Stimulated activated CD8-positive, alpha-beta memory T cell treated with anti-CD3 and anti-CD28 coated beads, Interleukin-2, amount 100 ng/mL, for 1 hour (primary cell): ENCODE measurements at places on chromosomes 4 and X.

GRCh38 chr4:118557298-118557851 lies 127.8 kb upstream of the METTL14 start:
- no peak for DNase-seq

DNA sequence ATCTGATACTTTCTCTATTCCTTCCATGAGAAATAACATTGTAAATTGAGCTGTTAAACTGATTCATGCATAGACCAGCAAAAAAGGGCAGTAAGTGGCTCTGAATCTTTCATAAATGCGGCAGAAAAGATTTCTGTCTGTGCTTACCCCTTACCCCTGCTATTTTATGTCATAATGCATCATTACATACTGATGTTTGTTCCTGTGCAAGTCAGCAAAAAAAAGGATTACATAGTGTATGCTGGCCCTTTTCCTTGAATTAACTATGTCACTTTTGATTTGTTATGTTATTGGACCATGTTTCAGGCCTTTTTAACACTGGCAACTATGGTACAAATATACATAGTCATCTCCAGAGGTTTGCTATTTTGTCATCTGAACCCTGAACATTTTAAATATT lies 2159.7 kb downstream of the PCDH7 start:
- no peak for DNase-seq

- DNase-seq = no peak
Observed at GRCh38 chrX:132692526-132692925, 203.7 kb upstream of the MBNL3 start.

- DNase-seq = no peak
Observed at GRCh38 chrX:130395341-130395740, 6.4 kb upstream of the RBMX2 start.

DNA sequence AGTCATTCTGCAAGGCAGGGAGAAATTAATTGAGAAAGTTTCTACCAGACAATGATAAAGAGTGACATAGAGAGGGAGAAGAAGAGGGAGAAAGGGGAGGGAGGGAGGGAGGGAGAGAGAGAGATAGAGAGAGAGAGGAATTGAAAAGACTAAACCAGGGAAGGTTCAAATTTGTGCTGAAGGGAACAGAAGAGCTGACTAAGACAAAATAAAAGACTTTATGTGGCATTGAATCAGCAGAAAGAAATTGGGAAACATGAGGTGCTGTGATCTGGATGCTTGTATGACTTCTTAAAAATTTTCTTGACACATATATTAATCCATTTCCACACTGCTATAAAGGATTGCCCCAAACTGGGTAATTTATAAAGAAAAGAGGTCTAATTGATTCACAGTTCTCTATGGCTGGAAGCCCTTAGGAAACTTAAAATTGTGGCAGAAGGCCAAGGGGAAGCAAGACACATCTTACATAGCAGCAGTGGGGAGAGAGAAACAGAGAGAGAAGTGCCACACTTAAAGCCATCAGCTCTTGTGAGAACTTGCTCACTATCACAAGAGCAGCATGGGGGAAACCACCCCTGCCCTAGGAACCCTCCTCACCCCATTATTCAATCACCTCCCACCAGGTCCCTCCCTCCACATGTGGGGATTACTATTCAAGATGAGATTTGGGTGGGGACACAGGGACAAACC lies 13.5 kb upstream of the CXCL6 start:
- no peak for DNase-seq

GRCh38 chr4:15240764-15241163 lies 187.1 kb upstream of the C1QTNF7 start:
- DNase-seq = no peak

- DNase-seq = no peak
Observed at GRCh38 chrX:135193740-135194139, 22.5 kb upstream of the CT55 start.

DNA sequence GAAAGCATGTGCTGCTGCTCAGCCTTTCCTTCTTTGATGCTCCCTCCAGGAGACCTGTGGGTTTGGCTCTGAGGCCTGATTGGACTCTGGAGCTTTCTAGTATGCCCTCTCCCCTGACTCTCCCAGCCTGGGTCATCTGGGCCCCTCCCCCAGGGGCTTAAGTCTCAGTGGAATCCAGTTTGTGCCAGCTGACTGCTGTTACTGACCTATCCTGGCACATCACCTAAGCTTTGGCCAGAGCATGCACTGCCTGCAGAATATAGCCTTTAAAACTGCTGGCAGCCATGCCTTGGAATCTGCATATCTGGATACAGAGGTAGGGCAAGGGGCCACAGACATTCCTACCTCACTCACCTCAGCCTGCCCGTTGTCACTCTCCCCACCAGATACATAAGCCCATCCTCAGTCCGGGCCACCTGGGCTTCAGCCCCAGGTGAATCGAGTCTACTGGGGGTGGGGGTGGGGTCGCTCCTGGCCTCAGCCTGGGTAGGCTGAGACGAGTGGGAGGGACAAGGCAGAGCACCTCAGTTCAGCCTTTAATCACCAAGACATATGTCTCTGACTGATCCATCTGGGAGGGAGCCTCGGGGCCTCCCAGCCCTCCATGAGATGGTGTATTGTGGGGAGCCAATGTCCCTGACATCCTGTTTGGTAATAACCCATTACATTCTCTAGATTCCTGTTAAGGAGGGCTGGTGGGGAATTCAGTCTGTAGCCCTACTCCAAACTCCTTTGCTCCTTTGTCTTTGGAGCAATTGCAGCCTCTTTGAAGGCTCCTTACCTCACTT lies 61.2 kb downstream of the STARD8 start:
- no peak for DNase-seq

GRCh38 chr4:154332681-154333421 lies 158.7 kb downstream of the DCHS2 start:
- peak; percentile 4 for DNase-seq

GRCh38 chr4:110510955-110511544 lies 35.1 kb downstream of the ENPEP start:
- DNase-seq = no peak

DNA sequence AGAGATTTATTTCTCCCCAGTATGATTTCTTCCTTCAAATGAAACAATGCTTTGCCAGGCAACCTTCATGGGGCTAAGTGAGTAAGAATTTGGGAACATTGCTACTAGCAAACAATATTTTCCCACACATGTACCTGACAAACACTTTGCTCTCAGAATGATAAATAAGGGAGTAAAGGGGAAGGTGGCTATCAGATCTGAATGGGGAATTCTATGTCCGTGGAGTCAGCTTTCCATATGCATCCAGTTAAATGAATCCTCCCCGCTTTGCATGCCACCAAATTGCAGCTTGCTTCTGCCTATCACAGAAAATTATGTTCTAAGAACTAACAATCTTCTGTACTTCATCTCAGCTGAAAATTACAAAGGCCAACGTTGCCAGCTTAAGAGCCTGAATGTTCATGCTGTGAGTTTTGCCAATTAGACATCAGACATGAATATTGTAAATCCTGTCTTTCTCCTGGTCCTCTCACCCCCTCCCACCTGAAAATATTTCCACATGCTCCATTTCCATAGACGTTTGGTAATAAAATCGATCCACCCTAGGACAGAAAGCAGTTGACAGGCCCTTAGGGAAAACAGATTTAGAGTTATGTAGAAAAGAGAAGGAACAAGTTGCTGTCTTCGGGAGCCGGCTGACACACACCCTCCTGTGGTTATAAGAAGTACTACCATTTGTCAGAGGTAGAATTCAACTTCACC lies 6.3 kb downstream of the MEPE start:
- no peak for DNase-seq

- no peak for DNase-seq
Observed at GRCh38 chrX:11064851-11065600, 46.1 kb upstream of the HCCS start.

DNA sequence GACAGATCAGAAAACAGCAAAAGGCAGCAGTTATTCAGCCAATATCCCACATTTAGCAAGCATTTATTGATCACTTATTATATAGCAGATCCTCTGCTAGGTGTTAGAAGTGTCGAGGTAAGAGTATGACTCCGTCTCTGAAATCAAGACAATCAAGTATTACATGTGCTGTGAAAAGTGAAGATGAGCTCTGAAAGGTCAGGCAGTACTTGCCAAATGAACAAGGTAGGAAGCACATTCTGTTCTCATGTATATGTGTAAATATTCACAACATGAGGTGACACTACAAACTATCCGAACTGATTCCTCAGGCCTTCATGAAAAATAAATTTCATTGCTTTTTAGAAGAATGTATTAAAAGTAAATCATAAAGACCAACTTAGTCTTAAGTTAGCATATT lies 15.3 kb downstream of the ATP1B4 start:
- DNase-seq = no peak

- DNase-seq = no peak
Observed at GRCh38 chrX:100650841-100651240, 6.8 kb downstream of the SRPX2 start.

- DNase-seq = no peak
Observed at GRCh38 chr4:121150486-121150885, 13.6 kb downstream of the TNIP3 start.

GRCh38 chrX:28408017-28408723 lies 179.1 kb upstream of the IL1RAPL1 start:
- no peak for DNase-seq

GRCh38 chrX:30762755-30763154 lies 109.5 kb downstream of the GK start:
- no peak for DNase-seq

DNA sequence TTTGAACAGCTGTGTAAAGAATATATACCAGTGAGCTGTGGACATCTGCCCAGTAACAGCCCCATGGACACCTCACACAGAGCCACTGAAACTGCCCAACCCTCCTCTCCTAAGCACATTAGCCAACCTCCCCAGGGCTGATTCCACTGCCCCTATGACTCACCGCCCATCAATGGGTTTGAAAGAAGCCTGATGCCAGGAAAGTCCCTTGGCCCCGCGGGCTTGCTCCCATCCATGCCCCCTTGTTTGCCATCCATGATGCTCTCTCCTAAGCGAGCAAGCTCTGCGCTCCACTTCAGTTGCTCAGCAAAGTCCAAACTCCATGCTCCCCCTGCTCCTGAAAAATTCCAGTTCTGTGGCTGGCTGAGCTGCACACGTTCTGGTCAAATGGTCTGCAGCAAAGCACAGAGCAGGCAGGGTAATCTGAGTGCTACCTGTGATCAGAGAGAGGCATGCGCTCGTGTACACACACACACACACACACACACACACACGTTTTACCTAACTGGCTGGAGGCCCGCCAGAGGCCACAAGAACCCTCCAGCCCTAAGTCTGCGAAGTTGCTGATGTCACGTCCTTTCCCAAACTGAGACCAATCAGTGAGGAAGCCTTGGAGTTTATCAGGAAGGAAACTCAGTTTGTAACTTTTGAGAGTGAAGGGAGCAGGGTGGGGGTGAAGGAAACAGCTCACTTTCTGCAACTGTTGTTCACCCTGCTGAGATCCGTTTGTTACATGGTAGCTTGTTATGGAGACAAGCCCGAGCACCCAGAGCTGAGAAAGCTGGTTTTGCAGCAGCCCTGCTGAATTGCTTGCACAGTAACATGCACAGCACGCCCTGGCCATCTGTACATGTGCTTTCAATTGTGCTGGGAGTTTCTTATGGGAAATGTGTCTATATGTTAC lies at the start of gene ASB9:
Gene ASB9 (minus strand): TSS at position 466 of the 904 bp plus-strand sequence. CDS start 209 bp downstream, at position 257.
- DNase-seq = no peak

- DNase-seq = no peak
Observed at GRCh38 chr4:15719506-15719905, 16.6 kb downstream of the BST1 start.

- no peak for DNase-seq
Observed at GRCh38 chr4:86481440-86481839, 112.7 kb upstream of the PTPN13 start.

DNA sequence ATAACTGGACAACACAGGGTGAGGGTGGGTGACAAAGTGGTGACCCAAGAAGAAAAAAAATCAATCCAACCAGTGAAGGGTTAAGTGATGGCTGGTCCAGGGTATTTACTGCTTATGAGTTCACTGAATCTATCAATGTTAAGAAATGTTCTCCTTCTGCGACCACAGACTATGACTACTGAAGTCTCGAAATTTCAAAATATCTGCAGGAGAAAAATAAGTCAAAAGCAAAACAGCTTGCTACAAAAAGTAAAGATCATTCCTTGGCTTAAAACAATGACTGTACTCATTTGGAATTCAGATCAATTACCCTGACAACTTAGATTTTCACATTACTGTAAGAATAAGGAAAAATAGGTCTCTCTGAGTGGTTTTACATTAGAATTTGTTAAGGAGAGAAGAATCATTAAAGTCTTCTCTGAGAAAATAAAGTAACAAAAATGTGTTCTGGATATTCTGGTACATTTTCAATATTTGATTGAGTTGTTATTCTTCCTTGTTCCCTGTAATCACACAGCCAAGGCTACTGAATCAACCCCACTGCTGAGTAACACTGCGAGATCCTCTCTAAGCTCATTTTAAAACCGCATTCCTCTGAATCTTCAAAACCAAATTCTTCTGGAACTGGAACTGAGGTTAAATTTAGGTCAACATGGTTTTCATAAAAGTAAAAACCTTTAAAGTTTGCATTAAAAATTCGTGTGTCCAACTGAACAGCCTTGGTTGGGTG lies 22.7 kb downstream of the SMPX start:
- DNase-seq = no peak

DNA sequence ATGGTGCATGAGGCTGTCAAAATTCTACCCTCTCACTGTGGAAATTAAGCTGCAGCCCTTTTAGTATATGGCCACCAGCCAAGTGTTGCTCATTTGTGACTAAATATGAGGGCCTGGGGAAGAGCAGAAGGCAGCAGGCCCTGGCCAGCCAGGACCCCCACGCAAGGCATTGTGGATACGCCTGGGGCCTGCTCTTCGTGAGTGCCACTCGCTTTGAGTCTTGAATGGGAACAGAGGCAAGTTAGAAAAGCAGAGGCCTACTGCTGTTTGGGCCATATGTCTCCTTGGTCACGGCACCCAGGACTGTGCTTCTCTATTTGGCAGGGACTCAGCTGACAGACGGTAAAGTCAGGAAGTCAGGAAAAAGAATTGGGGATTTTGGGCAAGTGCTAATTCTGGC lies 10.9 kb downstream of the RTL5 start:
- no peak for DNase-seq
